ENCODE measurements at places on chromosomes 11 and 22.

DNA sequence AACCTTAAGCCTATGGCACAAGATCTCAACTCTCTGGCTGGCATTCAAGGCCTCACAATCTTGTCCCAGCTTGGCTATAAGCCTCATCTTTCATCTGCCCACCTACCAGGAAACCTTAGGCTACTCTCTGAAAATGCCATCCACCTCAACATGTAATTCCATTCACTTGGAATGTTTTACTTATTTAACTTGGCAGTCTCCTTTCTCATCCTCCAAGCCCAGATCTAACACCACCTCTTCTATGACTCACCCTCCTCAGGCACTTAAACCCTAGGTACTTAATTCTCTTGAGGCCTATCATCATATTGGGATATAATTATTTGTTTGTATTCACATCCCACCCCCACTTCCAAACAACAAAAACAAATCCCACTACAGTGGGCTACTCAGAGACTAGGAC is 15.0 kb downstream of the POGLUT3 start:
- DNase-seq: no peak

GRCh38 chr11:84757711-84758110 is 869.4 kb downstream of the DLG2 start:
- no peak for DNase-seq

DNA sequence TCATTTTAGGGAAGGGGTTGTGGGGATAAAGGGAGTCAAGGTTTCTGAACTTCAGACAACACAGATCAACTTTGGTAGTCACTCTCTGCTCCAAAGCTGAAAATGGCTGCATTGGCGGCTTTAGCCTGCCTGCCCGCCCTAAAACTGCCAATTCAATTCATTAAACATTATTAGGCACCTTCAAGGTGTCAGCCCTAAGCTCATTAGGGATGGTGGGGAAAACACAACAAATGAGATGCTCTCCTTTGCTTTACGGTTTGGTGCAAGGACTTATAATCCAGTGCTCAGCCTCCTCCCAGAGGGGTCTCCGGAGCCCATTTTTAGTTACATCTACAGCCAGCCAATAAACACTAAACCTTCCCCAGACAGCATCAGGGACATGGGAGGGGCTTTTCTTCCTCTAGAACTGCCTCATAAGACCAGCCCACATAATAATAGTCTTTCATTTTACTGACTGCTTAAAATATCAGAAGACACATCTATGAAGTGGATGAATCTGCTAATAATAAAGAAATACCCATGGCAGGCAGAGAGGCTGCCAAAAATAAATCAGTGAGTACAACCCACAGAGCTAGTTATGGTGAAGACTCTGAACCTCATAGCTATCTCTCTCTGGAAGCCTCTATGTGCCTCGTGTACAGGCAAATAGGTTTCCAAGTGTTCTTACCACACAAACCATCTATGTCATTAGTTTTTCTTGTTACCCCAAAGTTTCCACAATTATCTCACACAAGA is 102.8 kb upstream of the NCAM1 start:
- no peak for DNase-seq

DNA sequence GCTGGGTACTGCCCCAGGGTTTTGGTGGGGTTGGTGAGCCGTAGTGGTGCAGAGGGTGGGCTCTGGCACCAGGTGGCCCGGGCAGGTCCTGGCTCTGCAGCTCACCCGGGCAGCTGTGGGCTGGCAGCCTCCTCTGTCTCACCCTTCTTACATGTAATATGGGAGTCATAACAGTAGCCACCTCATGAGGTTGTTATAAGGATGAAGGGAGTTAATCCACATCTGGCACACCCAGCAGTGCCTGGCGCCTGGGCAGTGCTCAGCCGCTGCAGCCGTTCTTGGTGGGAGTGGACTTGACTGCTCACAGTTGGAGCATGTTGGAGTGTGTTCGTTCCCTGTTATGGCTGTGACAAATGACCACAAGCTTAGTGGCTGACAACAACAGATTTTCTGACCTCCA is 28.7 kb downstream of the IGHMBP2 start:
- no peak for DNase-seq

DNA sequence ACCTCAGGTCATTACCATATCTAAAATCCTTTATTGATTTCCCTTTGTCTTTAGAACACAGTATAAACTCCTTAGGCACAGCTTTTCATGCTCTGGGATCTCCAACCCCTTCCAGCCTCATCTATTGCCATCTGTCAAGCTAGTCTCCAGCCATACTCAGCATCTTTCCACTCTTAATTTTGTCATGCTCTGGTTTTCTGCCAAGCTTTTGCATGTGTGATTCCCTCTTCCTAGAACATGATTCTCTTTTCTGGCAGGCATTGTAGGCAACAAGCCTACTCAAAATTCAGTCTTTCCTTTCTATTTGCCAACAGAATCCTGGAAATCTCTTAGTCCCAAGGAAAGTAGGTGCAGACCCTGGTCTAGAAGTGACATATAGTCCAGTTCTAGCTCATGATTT is 35.5 kb upstream of the SLC6A5 start:
- DNase-seq: no peak

- DNase-seq: no peak
These were observed 28.5 kb downstream of the LRRC74B start for GRCh38 chr22:21074102-21074715.

DNA sequence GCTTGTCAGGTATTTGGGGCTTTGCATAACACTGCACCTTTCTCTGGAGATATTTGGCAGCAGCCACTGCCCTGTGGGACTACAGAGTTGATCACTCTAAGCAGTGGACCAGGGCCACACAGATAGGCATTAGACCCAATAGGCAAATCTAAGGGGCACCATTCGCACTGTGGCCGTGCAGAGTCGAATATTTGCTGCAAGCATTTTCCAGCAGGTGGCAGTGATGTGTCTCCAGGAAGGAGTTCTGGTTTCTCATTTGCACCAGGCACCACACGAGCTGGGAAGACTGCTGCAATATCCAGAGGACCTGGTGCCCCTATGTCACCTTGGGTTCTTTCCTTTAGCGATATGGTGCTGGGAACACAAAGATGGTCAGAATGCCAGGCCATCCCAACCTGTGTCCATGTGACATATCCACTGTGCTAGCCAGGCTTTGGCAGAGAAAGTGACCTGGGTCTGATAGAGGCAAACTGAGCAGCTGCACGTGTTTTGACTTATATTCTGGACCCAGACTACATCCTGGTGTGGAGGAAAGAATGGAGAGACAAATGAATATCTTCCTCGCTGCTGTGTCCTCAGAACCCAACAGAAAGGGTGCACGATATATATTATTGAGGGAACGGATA is 318.7 kb downstream of the BUD13 start:
- DNase-seq: peak; percentile 35

- peak; percentile 68 for DNase-seq
These were observed 243.9 kb upstream of the SYN3 start for GRCh38 chr22:33302049-33302545.

GRCh38 chr11:75733431-75734107 is 15.9 kb downstream of the MOGAT2 start:
- DNase-seq: no peak

GRCh38 chr22:27612115-27612514 is 189.4 kb downstream of the MN1 start:
- no peak for DNase-seq

DNA sequence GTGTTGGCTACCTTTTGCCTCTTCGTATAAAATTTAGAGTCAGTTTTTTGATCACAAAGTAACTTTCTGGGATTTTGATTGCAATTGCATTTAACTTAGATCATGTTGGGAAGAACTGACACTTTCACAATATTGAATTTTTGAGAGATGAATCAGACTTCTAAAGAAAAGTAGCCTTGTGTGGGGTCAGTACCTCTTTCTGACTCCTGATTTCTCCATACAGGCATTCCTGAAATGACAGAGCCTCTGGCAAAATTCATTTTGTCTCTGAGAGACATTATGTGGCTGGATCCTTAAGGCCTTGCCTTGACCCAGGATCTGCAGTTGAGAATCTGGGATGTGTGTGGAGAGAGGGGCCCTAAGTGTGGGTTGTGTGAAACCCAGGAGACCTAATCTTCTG is 37.8 kb downstream of the PPFIBP2 start:
- DNase-seq: no peak

- DNase-seq: no peak
These were observed 26.8 kb downstream of the PGM2L1 start for GRCh38 chr11:74371269-74372052.

- no peak for DNase-seq
These were observed 5.0 kb upstream of the MMP12 start for GRCh38 chr11:102879801-102880200.

- no peak for DNase-seq
These were observed 42.2 kb downstream of the NAT10 start for GRCh38 chr11:34147581-34147980.

- no peak for DNase-seq
These were observed 13.2 kb upstream of the TPP1 start for GRCh38 chr11:6632116-6633073.

GRCh38 chr11:86421946-86422345 is 47.3 kb downstream of the CCDC81 start:
- DNase-seq: no peak

GRCh38 chr22:39039306-39040126 is 1.1 kb upstream of the APOBEC3F start:
- DNase-seq: no peak

DNA sequence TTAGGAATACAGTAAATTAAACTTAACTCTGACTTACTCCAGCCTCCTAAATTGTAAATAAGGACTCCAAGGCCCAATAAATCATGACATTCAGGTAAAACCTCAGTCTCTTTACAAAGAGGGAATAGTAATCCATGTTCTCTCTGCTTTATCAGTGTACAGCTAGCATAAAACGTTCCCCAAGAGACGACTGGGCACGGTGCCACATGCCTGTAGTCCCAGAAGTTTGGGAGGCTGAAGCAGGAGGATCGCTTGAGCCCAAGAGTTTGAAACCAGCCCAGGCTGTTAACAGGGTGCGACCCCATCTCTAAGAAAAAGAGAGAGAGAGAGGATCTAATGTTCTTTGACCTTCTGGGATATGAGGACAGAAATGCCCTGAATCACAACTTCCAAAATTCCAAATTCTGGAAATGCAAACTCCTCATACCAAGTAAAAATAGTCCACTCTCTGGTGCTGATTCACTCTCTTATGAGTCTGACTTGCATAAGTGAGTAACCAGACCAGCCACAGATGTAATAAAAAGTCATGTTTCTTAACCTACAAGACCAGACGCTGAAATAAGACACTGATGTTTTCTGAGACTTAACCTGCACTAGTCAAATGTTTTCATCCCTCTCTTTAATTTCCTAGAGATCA is 25.5 kb downstream of the NNMT start:
- no peak for DNase-seq

DNA sequence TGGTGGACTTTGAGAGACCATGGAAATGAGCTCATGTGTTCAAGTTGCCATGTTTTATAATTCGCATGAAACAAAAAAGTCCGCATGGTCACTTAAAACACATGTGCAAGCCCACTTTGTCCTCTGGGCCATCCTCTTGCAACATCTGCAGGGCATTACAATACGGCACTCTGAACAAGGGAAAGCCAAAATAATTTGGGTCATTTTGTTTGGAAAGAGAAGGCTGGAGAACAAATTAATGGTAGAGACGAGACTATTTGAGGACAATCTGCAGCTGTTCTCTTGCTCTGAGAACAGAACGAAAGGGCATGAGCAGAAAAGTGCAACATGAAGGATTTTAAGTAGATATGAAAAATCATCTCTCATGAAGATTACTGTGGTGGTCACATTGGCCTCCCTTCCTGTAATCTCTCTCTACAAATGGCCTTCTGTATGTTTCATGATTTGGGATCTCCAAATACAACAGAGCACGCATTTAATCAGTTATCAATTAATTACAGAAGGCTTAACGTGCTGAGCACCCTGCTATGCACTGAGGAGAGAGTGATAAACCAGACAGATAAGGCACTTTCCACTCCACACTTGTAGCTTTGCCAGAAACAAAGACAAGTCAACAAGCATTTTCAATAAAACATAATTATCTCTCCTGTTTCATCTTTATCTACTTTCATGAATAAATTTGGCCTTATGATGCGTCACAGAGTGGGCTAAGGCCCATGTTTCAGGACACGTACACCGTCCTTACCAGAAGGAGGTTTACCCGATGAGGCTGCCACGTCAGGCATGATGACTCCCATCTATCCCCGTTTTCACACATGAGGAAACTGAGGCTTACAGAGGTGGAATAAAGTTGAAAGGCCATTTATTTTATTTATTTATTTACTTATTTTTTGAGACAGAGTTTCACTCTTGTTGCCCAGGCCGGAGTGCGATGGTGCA is 384.1 kb downstream of the LARGE1 start:
- DNase-seq: no peak

DNA sequence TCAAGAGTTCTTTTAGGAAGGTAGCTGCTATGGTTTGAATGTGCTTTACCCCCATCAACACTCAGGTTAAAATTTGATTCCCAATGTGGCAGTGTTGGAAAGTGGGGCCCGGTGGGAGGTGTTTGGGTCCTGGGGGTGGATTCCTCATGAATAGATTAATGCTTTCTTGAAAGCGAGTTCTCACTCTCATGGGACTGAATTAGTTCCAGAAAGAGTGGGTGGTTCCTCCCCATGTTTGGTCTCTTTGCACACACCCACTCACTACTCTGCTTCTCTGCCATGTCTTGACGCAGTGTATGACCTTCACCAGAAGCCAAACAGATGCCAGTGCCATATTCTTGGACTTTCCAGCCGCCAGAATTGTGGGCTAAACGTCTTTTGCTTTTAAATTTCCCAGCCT is 394.4 kb downstream of the OPCML start:
- no peak for DNase-seq

- no peak for DNase-seq
These were observed 2.3 kb downstream of the TSPAN4 start for GRCh38 chr11:844693-845644.

- DNase-seq: no peak
These were observed 21.3 kb downstream of the PHF21A start for GRCh38 chr11:46099963-46100316.

DNA sequence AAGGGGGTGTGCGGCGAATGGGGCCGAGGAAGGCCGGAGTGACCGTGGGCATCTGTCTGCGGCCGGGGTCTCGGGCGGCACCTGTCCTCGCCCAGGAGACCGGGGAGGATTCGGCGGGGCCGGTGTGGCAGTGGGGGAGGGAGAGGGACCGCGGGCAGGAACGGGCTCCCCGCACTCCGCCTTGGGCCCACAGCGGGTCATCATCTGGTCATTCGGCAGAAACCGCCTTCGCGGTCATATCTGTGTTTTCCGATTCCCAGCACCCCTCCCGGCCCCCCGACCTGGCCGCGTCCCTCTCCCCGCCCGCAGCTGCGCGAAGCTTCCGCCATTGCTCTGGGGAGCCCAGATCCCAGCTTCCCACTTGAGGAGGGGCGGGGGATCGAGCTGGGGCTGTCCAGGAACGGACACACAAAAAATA is 824 bp upstream of the CBX6 start:
- DNase-seq: peak; percentile 30

GRCh38 chr11:35362521-35362980 is 56.8 kb downstream of the SLC1A2 start:
- no peak for DNase-seq

- DNase-seq: no peak
These were observed 445.1 kb upstream of the ISX start for GRCh38 chr22:34620832-34621231.

- no peak for DNase-seq
These were observed 62.1 kb downstream of the PPFIA1 start for GRCh38 chr11:70332567-70332966.

GRCh38 chr22:45094825-45095224 is 68.9 kb upstream of the NUP50 start:
- no peak for DNase-seq

- no peak for DNase-seq
These were observed 494 bp downstream of the ZDHHC5 start for GRCh38 chr11:57668434-57668782.

- DNase-seq: no peak
These were observed 1.8 kb upstream of the EPS8L2 start for GRCh38 chr11:704228-704674.

- no peak for DNase-seq
These were observed 25.1 kb upstream of the SCGB1A1 start for GRCh38 chr11:62393735-62394134.

- DNase-seq: no peak
These were observed 9.3 kb upstream of the FCHSD2 start for GRCh38 chr11:73151416-73151815.
